ENCODE measurements at places on chromosomes 12 and 14.

DNA sequence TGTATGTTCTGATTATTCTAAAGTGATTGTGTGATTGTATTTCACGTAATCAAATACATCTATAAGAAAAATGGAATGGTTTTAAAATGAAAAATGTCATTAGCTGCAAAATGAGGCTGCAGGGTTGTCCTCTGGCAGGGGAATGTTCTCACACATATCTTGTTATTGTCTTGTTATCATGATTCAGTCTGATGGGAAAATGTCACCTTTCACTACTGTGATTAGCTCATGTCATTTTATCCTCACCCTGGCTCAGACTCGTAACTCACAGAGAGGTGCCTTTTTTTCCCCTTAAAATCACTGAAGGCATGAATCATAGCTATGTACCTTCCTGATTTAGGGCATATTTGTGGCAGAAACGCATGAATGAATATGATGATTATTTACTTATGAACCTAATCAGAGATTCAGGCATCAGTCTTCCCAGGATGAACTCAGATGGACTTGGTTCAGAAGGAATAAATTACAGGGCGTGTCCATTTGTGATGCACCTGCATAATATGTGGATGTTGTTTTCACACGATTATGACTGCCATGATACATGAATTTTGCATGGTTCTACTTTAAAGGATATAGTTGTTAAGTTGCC is 1339.2 kb downstream of the AACS start:
- peak; percentile 12 for DNase-seq

DNA sequence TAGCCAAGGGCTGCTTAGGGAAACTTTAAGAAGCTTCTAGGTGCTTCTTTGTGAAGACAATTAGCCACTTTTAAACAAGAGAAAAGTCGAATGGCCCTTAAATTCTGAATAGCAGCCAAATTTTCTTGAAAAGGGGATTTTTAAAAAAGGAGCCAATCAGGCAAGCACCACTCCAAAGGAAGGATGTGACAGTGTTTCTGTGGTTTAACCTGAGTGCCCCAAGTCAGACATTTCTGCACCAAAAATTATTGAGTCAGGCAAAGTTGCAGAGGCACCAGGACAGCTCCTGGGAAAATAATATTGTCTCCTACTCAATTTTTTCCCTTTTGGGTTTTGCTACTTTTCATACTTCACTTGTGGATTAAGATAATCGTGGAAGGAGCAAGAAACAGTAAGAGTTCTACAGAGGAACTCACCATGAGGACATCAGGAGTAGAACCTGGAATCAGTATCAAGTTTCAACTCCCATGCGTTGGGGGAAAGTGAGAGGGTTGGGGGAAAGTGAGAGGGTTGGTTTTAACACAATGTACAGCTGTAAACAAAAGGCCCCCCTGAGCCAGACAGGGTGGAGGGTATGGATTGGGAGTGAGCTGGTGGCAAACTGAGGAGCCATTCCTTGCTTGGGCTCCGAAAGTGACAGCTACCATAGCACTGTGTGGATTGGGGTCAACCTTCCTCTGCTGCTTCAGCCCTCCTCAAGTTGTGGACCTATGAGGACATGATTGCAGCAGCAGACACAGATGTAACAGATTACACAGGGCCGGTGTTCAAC is 90.8 kb downstream of the SLC38A1 start:
- DNase-seq: no peak

- DNase-seq: no peak
Observed at GRCh38 chr12:67070307-67070600, 198.9 kb upstream of the CAND1 start.

DNA sequence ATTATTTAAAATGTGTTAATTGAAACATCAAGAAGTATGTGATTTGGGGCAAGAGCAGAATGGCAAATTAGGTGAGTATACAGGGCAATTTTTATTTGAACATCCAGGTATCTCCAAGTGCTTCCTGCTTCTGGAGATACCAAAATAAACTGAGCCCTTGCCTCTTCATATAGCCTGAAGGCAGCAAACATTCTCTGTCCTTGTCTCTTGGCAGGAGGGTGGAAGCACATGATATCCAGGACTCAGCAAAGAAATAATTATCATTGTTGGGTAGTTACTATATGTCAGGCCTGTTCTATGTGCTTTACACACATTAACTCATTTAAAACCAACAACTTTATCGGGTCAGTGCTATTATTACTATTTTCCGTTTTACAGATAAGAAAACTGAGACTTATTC is 12.5 kb downstream of the LIN7A start:
- no peak for DNase-seq

DNA sequence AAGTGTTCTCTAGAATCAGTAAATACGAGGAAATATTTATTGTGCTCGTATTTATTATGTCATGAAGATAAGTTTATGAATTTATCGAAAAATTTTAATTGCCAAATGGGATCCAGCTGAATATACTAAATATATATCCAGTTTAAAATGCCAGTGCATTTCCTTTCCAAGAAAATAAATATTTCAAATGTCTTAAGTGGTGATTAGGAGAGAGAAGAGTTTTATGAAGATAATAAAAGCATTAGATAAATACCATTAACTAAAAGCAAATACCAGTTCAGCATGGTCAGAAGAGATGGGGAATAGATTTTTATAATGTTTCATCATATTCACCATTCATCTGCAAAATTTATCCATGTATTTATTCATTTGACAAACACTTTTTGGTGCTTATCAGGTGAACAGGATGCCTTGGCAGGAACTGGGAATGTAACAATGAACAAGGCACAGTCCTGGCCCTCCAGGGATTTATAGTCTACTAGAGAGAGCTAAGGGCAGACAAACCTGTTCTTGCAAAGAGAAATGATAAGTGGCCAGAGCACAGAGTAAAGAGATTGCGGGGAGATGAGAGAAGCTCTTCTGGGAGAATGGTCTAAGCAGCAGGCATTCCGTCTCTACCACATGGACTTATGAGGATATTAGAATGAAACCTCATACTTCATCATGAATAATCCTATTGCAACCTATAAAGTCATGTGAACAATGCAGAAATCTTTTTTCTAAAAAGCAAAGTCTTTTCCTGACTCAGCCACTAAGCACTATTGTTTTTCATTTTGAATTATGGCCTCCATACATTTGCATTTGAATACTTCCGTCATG is 143.7 kb upstream of the ABCD2 start:
- DNase-seq: no peak

DNA sequence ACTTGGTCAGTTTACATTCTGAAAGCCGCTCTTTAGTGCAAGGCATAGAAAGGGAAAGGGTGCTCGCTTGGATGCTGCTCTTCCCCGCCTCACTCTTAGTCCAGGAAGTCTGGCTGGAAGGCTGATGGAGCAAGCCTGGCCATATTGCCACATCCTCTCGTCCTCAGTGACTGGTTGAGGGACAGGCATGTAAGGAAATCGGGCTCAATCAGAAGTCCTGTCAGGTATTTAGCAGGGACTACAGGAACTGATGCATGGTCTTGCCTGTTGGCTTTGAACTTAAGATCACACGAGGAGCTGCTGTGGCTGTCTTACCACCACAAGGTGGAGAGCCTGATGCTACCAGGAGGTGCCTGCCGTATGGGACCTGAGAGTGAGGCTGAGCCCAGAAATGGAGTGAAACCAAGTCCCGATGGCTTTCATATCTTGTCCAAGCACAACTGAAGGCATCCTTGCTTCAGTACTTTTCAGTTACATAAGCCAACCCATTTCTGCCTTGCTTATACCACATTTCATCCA is 10.7 kb upstream of the C12orf75 start:
- DNase-seq: no peak

GRCh38 chr12:128797119-128798118 is 26.3 kb downstream of the SLC15A4 start:
- DNase-seq: no peak

GRCh38 chr12:93839064-93839463 is 161.9 kb downstream of the CRADD start:
- DNase-seq: peak; percentile 21

DNA sequence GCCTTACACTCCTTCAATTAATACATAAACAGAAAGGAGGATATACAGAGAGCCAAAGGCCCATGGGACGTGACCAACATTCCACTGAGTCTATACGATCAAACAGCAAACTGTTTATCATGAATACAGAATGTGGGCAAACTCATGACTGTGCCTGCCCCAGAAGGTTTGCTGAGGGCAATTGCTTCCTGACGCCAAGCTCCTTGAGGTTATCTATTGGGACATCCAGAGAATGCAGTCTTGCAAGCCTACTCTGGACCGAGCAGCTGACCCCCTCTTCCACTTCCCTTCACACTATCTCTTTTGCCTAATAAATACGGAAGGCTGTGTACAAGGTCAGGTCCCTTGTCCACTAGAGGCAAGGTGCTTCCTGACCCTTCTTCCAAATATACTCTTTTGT is 18.5 kb upstream of the SLC10A1 start:
- DNase-seq: no peak

DNA sequence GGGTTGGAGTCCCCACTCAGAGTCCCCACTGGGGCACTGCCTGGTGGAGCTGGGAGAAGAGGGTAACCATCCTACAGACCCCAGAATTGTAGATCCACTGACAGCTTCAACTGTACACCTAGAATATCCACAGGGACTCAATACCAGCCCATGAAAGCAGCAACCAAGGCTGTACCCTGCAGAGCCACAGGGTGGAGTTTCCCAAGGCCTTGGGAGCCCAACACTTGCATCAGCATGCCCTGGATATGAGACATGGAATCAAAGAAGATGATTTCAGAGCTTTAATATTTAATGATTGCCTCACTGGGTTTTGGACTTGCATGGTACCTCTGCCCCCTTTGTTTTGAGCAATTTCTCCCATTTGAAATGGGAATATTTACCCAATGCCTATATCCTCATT is 80.4 kb downstream of the RASSF9 start:
- DNase-seq: no peak

- DNase-seq: no peak
Observed at GRCh38 chr12:52419656-52420055, 13.5 kb upstream of the KRT82 start.

DNA sequence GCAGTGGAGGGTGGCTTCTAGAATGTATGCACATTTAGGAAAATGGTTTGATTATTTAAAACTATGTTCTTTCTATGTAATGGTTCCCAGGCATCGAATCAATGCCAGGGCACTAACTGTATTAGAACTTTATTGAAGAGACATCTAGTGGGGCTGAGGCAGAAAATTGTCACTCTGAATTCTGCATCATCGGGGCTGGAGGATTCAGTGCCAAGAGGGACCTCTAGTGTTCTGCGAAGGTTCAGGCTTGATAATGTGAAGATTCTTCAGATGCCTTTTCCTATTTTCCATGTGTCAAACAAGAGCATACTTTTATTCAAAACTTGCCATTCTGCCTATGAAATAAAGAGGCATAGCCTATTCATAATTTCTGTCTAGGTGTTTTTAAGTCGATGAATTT is 146.3 kb downstream of the CAND1 start:
- peak; percentile 20 for DNase-seq

DNA sequence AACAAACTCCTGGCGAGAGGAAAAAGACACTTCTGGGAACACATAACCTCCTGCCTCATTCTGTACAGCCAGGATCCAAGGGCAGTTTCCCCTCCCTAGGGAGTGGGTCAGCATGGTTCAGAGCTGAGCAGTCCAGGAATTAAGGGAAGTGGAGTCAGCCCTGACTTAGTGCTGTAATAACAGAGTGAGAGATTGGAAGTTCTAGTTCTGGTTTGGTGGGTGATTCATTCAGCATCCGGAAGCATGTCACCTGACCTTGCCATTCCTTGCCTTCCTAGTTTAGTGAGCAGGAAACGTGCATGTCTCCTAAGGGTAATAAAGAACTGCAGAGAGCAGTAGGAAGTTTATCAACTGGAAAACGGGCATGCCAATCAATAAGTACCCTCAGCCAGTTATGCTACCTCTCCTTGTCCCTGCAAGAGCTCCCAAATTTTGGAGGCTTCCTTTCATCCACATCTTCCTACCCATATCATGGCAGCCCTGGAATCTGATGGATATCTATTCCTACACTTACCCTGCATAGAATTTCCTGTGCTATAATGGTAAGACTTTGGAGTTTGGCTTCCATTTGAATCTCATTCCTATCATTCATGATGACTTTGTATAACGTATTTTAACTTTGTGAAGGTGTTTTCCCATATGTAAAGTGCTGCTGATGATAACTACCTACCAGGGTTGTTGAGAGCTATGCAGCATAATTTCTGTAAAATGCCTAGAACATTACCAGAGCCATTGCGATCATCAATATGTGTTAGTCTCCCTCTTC is 28.5 kb upstream of the MAGOHB start:
- DNase-seq: no peak

GRCh38 chr12:113757221-113758002 is 208.7 kb downstream of the RBM19 start:
- DNase-seq: no peak

GRCh38 chr14:30888480-30889243 is 14.3 kb downstream of the COCH start:
- no peak for DNase-seq

DNA sequence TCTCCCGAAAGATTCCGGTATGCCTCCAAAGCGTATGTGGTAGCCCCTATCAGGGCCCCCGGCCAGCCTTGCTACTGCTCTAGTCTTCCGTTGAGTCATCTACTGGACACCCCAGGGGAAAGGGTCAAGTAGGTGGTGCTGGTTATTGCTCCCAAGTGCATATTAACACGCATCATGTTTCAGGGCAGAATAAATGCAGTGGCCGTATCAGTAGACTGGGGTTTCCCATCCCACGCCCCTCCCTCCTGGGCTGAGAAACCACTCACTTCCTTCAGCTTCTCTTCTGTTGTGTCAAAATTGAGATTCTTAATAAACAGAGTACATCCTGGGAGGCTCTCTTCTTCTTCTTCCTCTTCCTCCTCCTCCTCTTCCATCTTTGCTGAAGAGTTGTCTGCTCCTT is 39.3 kb downstream of the RBM19 start:
- no peak for DNase-seq

- DNase-seq: no peak
Observed at GRCh38 chr14:49947506-49947905, 54.6 kb downstream of the ARF6 start.

DNA sequence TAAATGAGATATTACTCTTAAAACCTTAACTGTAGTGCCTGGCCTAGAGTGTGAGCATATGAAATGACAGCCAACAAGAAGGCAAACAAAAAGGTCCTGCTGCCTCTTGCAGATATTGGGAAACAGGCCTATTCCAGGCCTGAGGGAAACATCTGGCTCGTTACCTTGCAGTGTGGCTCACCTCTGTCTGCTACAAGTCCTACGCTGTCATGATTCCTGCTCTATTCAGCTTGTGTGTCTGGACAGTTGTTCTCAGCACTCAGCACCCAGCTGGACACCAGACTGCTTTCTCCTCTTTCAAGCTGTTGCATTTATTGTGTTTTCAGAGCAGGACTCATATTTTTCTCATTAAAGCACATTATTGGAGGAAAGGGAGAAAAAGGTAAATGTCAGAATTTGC is 113.5 kb downstream of the TMTC2 start:
- DNase-seq: no peak

- DNase-seq: no peak
Observed at GRCh38 chr12:120065472-120065871, 51.1 kb downstream of the RAB35 start.

GRCh38 chr14:102594514-102595175 is 2.2 kb downstream of the RCOR1 start:
- DNase-seq: peak; percentile 71
